ENCODE measurements at places on chromosomes 16 and 17.

DNA sequence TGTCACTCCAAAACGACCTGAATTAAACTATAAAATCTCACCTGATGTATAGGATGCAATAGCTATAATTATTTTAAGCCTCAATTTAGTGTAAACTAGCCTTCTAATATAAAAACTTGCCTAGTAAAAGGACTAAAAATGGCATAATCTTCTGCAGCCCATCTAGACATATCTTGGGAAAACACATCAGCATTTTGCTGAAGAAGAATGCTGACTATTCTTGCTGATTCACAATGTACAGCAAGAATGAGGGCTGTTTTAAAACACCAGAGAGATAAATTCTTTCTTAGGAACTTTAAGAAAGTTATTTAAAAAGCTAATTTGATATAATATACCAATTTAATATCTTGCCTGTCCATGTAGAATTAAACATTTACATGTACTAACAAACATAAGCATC, 63.2 kb downstream of the SHCBP1 start:
- DNase-seq, result no peak

DNA sequence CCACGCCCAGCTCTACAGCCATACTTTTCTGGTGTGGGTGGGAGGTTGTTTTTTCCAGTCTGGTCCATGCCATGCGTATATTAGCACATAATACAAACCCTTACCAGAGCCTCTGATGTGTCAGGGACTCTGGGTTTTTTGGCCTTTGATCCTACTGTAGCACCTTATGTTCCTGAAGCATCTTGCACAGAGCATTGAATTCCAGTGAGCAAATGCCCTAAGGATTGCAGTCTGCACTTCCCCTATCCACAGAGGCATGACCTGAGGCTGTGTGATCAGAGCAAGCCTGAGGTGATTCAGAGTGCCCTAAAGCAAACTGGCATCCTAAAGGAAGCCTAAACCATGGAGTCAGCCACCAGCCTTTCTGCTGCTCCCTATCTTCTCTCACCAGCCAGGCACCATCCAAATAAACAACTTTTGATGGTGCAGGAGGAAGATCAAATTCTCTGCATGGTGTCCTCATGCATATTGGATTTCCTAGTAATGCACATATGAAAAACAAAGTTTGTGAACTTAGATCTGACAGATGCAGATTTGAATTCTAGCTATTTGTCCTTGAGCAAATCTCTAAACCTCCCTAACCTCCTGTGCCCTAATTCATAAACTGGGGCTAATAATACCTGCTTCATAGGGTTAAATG, 41.2 kb upstream of the HAS3 start:
- DNase-seq, result no peak

DNA sequence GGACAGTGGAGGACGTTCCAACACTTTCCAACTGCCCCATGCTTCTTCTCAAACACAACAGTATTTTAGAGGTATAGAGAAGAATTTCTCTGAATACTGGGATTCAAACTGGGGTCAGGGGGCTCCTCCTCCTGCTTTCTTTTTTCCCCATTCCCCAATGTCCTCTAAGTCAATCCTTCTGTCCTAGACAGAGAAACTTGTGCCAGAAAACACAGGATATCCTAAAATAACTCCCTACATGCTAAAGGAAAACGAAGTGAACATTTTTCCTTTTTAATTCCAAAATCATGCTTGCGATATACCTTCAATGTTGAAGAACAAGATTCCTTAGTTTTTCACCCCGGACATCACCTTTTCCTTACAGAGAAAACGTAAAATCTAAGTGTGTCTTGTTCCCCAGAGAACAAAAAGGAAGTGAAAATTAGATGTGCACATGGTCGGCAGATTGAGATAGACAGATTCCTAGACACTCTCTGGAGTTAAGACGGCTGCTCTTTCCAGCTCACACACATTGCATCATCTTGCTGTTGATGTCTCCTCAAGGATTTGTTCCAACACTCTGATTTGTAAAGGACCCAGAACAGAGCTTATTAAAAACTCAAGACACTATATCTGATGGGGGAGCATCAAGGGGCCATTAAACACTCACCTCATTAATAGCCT, 228.2 kb downstream of the GRIN2A start:
- no peak for DNase-seq

GRCh38 chr16:47634727-47635126, 173.6 kb downstream of the PHKB start:
- no peak for DNase-seq

DNA sequence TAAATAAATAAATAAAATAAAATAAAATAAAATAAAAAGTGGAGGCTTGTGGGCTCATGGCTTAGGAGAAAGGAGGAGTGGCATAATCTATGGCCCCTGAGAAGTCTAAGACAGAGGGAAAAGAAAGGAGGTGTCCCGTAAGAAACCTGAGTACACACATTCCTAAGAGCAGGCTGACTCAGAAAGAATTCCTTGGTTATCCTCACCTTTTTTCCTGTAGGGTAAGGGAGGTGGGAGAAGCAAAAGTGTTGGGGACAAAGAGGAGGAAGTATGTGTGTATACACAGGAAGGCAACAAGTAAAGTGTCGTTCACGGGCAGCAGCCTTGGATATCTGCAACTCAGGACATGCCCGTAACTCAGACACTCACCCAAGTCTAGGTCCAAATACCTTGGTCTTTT, 29.3 kb downstream of the MARF1 start:
- no peak for DNase-seq

- DNase-seq, result no peak
These were observed 12.5 kb upstream of the NUDT16L1 start for GRCh38 chr16:4680673-4681470.

DNA sequence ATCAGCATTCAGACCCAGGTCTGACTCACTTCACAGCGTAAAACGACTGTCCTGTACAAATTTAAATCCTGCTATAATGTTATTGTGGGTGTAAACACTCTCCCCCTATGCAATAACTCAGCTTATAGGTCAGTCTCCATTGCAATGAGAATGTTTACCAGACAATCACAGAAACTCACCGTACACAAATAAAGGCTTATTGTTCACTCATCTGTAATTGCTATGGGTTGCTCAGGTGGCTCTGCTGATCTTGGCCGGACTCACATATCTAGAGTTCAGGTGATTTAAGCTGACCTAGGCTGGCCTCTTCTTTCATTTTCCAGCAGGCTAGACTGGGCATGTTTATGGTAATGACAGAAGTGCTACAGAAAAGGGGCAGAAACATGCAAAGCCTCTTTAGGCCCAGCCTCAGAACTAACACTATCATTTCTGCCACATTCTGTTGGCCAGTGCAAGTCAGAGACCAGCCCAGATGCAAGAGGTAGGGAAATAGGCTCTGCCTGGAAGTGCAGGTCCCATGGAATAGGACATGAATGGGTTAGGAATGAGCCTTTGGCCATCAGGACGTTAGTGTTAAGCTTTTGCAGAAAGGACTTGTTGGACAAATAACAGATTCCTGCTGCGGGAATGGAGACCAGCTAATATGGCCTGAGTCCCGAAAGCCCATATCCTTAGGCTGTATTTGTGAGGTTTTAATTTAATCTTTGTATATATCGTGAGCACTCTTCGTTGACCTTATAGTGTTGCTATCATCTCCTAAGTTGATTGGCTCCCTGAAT, 44.0 kb downstream of the HLF start:
- no peak for DNase-seq

DNA sequence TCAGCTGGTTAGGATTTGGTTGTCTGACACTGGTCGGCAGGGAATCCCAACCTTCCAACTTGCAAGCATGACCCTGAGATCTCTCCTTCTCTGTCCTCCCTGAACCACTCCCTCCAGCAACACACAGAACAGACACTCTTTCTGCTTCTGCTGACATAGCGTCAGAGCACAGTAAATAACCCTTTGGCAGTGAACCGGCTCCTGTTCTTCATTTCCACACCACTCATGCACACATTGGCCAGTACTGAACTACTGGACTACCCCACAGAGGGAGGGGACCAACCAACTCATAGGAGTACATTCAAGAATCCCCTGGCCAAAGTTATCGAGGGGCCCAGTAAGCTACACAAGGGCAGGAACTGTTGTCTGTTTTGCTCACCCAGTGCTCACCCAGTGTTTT, 138.2 kb downstream of the ZNF423 start:
- no peak for DNase-seq

DNA sequence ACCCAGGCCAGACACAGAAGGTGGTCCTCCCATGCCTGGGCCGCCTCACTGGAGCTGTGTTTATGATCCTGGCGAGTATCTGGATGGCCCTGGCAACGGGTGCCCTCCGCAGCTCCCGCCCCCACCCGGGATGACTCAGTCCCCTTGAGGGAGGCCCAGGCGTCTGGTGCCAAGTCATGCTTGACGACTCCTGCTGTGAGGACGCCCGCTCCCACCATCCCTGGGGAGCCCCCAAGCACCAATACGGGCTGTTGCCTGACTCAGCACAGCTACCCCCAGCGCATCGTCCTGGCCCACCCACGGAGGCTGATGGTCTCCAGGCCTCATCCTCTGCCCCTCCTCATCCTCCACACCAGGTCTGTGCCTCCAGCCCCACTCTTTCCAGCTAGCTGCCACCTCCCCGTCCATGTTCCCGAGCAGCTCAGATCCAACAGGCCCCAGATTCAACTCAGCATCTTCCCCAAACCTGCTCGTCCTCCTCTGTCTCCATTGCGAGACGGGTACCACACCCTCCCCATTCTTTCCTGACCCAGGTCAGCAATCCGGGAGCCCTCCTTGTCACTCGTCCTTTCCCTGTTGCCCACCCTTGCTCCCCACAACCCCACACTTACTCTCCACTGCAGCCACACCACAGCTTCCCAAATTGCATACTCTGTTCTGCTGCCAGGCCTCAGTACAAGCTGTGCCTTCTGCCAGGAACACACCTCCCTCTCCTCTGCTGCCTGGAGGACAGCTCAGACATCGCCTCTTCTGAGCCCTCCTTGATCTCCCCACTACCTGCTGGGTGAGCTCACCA, 2.6 kb downstream of the CAMKK1 start:
- no peak for DNase-seq

- peak; percentile 74 for DNase-seq
These were observed at the start of gene ZFP3 for GRCh38 chr17:5078106-5079028. Gene ZFP3 (plus strand): TSS chr17:5078467. CDS start chr17:5091505, 13,038 bp downstream.

DNA sequence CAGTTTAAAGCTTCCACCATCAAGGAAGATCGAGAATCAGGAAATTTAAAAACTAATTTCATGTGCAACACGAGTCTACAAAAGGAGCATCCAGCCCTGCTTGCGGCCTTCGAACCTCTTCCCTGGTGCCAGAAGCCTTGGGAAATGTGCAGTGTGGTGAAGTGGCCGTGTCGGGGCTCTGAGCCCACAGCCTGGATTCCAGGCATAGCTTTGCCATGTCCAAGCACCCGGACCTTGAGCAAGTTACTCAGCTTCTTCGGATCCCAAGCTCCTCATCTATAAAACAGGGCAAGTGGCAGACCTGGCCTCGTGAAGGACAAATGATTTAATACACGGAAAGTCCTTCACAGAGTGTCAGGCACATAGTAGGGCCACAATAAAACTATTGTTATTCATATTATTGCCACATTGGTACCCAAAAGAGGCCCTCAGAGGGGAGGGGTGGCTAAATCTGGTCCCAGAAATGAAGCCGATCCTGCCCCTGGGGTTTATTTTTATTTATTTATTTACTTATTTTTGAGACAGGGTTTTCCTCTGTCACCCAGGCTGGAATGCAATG, 34.8 kb downstream of the COTL1 start:
- no peak for DNase-seq

GRCh38 chr17:63834431-63835166, 7.1 kb upstream of the FTSJ3 start:
- peak; percentile 71 for DNase-seq

GRCh38 chr17:71458322-71458721, 662.5 kb upstream of the SOX9 start:
- no peak for DNase-seq

DNA sequence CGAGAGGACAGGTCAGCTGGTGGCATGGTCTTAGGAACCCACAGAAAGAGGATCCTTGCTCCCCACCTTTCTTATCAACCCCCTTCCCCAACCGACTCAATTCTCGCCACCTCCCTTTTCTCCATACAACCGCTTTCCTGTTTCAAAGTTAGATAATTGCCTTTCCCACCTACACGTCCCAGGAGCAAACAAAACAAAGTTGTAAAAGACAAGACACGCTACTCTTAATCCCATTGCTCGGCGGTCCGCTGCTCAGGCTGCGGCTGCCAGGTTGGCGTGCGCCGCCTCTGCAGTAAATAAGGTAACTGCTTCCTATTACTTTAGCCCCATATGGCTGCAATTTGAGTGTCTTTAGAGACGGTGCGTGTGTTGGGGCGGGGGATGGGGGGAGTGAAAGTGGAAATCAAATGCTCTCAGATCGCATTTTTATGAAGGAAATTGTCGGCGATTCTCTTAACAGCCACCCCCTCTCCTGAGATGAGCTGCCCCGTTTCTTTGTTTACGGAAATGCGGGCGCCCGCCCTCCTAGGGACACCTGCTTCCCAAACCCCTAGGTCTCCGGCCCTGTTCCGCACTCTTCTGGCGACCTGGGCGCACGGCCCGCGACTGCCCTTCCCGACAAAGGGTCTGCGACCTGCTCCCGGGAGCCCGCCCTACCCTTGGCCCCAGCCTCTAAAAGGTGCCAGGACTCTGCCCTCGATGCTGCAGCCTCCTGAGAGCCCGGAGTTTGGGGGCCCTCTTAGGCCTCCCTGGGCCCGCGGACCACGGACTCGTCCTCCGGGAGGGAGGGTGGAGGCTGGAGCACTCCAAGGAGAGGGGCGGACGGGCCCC, 3.7 kb upstream of the CBX8 start:
- DNase-seq, result no peak

GRCh38 chr17:44487170-44487569, 16.0 kb downstream of the GPATCH8 start:
- no peak for DNase-seq

- DNase-seq, result no peak
These were observed 273.0 kb downstream of the CEP112 start for GRCh38 chr17:65918916-65919315.

DNA sequence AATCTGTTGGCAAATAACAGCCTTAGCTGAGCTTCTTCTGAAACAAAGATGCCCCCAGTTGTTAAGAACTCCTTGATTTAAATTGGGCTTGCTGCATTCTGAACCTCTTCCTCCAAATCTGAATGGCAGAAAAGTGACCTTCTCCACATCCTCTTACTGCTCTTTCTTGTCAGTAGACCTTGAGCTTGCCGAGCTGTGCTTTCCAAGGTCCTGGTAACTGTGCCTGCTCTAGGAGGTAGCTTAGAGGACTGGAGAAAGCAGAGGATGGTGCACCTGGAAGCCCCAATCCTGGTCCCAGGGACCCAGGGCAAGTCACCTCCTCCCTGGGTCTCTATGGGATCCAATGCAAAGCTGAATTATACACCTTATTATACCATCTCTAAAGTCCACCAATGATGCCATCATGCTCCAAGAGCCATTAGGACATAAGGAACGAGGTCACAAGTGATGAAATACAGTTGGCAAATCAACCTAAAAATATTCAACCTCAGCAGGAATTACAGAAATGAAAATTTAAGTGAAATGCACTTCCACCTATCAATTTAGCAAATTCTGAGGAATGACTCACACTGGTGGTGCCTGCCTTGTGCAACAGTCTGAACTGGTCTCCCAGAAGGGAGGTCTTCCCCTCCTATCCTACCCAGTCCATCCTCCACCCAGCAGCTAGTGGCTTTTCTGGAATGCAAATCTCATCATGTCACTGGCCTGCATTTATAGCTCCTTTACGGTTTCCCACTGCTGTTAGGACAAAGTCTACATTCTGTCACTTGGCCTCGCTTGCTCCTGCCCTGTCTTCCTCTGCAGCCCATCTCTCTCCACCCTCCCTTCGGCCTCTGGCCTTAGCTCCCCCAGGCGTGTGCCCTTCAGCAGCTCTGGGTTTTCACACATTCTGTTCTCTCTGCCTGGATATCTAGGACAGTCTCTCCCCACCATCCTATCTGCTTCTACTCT, 36.6 kb downstream of the TOM1L2 start:
- DNase-seq, result no peak

GRCh38 chr17:15007147-15007553, 258.0 kb downstream of the PMP22 start:
- no peak for DNase-seq
